ENCODE measurements at places on chromosomes 13 and 19.

DNA sequence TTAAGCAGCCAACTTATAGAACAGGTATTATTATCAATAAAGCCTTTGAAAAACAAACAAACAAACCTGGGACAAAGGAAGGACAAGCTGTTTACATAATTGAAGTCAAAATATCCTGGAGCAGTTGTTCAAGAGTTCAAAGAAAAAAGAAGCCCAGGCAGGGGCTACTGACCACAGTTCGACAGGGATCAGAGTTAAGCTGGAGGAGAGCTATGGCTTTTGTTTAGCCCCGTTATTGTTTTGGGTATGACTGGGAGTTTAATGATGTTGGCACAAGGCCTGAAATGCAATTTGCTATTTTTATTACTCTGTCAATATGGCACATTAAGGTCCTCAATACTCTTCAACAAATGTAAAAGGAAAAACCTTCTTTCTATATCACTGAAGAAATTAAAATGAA lies 624.4 kb upstream of the KLHL1 start:
- no peak for DNase-seq

- no peak for DNase-seq
These were observed 391.3 kb downstream of the EFNB2 start for GRCh38 chr13:106143930-106144709.

DNA sequence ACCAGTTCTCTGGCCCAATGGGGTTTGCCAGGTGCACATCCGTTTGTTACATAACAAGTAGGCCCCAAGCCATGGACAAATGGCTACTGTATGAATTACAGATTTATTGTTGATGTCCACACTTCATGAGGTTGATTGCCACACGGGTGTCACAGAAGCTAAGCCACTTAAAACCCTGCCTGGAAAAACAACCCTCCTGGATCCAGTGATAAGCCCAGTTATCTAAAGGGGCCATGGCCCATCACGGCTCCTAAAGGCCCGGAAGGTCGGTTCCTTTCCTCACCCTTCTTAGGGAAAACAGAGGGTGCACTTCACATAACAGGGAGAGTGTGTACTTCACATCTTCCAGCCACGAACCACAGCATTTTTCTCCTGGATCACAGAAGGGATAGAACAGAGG lies 4.1 kb downstream of the TMEM272 start:
- DNase-seq, result no peak

DNA sequence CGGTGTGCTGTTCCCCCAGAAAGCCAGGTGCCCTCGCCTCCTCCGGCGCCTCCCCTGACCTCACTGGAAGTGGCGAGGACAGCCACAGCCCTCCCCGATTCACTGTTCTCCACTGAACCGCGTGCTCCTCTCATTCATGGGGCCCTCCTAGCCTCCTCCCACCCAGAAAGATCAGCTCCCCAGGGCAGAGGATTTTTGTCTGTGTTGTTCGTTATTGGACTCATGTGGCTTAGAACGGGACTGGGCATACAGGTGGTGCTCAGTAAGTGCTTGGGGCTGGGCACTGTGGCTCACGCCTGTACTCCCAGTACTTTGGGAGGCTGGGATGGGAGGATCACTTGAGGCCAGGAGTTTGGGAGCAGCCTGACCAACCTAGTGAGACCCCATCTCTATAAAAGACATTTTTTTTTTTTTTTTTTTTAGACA lies 3.8 kb downstream of the PRTN3 start:
- no peak for DNase-seq

- DNase-seq, result no peak
These were observed 26.6 kb downstream of the SLAIN1 start for GRCh38 chr13:77724092-77724491.

DNA sequence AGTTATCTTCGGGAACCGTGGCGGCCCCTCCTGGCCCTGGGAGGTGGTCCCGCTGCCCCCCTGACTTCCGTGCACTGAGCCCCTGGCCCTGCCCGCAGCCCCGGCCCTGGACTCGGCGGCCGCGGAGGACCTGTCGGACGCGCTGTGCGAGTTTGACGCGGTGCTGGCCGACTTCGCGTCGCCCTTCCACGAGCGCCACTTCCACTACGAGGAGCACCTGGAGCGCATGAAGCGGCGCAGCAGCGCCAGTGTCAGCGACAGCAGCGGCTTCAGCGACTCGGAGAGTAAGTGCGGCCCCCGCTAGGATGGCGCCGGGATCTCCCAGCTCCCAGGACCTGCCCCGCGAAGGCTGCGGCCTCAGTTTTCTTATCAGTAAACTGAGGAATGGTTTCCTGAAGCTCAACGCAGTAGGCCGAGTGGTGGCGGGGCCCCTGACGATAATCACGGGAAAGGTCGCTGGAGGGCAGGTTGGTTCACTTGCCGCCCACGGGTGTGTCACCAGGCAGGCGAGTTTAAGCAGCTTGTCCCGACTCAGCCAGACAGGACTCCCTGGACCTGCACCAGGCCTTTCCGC lies 924 bp downstream of the RGCC start:
- DNase-seq, result peak; percentile 55

- no peak for DNase-seq
These were observed 41.2 kb upstream of the TPM4 start for GRCh38 chr19:16034958-16035560.

- peak; percentile 80 for DNase-seq
These were observed 1.8 kb downstream of the FXYD7 start for GRCh38 chr19:35144600-35145436.

- DNase-seq, result no peak
These were observed 21.4 kb upstream of the LILRA2 start for GRCh38 chr19:54551950-54552912.

GRCh38 chr13:37406031-37406430 lies 192.5 kb downstream of the POSTN start:
- no peak for DNase-seq

DNA sequence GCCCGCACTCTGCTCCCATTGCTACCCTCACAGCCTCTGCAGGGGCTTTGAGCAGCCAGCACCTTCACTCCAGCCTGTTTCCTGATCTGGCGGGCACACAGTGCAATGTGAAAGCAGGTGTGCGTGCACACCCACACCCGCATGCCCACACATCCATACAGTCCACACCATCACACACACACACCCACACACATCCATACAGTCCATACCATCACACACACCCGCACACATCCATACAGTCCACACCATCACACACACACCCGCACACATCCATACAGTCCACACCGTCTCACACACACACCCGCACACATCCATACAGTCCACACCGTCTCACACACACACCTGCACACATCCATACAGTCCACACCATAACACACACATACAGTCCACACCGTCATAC lies 28.0 kb downstream of the PIAS4 start:
- DNase-seq, result no peak

- DNase-seq, result no peak
These were observed 520.9 kb downstream of the KLF5 start for GRCh38 chr13:73579574-73580274.
